ENCODE measurements at places on chromosomes 2 and 18.

GRCh38 chr2:20470211-20470610 lies 23.3 kb downstream of the RHOB start:
- no peak for DNase-seq

DNA sequence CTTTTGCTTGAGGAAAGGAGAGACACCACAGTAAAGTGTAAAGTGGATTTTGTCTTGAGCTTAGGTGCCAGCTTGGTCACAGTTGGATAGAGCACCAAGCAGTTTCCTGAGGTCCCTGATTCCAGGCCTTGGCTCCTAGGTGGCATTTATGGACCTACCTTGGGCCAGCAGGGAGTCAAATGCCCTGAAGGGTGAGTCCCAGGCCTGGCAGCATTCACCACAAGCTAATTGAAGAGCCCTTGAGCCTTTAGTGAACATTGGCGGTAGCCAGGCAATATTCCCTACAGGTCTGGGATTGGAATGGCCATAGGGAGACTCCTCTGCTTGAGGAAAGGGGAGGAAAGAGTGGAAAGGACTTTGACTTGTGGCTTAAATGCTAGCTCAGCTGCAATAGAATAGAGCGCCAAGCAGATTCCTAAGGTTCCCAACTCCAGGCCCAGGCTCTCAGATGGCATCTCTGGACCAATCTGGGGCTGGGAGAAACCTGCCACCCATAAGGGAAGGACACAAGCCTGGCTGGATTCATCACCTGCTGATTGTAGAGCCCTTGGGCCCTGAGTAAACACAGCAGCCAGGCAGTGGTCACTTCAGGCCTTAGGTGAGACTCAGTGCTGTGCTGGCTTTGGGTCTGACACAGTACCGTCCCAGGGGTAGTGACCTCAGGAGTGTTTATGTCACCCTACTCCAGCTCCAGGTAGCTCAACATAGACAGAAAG lies 137.5 kb upstream of the OTOS start:
- DNase-seq = no peak

DNA sequence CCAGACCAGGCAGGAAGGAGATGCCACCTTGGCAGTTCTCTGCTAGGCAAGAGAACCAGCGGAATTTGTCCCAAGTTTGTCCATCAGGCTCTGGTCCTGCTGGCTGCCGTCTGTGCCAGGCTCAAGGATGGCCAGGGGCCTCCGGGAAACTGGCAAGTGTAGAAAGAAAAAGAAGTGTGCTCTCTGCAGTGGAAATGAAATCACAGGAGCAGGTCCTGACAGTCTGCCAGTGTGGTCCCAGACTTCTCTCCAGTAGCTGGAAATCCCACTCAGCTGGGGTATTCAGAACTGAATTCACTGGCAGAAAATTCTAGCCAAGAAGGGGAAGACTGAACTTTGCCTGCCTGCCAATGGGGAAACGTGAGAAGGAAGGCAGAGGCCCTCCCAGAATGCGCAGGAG lies 91.0 kb downstream of the STPG4 start:
- no peak for DNase-seq

GRCh38 chr18:5601188-5601624 lies 57.4 kb upstream of the EPB41L3 start:
- DNase-seq = no peak

DNA sequence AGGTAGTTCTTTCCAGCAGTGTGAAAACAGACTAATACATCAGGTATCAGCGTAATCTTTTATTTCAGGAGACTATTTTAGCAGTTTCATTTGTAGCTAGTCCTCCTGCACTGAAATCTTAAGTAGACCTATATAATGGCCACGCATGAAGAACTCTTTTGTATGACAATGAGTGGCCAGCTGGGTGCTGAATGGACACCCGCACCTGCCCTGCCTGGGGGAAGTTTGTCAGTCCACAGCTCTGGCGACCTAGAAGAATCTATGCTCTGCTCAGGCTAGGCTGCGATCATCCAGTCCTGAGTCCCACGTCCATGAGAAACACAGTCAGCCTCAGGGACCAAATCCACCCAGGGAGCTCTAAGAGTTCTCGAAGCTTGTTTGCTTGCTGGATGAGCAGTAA lies 709.2 kb upstream of the ID2 start:
- no peak for DNase-seq

Measured in fibroblast of skin of right biceps (primary cell).